ENCODE measurements at places on chromosomes 3 and 15.

DNA sequence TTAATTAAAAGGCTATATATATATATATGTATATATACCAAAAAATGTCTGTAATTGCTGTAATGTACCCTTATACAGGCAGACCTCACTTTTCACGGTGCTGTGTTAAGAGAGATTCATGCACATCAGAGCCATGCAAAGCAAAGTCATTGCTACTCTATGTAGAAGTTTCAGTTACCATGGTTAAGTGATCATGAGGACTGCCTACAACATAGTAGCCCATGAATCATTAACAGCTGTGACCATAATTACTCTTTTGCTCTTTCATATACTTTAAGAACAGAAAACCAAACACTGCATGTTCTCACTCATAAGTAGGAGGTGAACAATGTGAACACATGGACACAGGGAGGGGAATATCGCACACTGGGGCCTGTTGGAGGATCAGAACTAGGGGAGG, 225.3 kb upstream of the EPHA3 start:
- no peak for DNase-seq

DNA sequence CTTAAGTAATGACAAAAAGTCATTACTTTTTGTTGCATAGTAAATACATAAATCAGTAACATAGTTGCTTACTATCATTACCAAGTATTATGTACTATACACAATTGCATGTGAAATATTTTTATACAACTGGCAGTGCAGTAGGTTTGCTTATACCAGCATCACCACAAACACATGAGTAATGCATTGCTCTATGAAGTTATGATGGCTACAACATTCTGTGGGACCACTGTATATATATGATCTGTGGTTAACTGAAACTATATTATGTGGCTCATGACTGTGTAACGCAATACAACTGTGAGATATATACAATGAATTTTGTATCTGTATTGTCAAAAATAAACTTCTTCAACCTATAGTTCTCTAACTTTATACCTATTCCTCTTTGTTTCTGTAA, 113.7 kb upstream of the RBMS3 start:
- no peak for DNase-seq

DNA sequence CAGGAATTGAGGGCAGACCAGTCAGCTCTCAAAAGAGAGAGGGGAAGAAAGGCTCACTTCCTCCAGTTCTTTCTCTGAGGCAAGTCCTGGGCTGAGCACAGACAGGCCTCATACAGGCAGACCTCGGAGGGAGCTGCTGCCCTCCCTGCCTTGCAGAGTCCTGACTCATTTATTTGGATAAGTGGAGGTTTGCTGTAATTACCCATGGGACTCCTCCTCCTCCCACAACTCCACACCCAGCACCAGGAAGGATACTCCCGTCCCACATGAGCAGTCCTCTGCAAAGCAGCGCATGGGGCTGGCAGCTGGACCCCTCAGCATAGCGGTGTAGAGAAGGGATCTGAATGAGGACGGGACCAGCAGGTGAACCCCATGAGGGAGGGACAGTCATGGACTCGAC, 13.4 kb upstream of the SCN10A start:
- DNase-seq = no peak

DNA sequence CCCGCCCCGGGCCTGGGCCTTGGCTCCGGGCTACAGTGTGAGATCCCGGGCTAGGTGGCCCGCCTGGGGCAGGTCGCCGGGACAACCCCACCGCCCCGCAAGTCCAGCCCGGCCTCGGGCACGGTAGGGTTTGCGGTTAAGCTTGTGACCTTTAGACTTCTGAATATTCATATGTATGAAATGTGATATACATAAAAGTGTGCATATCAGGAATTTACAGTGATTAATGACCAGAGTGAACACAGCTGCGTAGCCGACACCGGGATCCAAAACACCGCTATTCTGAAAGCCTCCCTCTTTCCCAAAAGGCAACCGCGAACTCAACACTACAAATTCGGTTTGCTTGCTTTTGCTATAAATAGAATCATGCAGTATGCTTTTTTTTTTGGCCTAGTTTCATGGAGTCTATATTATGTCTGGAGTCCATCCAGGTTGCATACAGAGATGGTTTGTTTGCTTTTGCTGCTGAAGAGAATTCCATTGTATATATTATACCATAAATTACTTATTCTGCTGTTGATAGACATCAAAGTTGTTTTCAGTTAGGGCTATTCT, 636 bp upstream of the SNRPA1 start:
- DNase-seq = no peak

DNA sequence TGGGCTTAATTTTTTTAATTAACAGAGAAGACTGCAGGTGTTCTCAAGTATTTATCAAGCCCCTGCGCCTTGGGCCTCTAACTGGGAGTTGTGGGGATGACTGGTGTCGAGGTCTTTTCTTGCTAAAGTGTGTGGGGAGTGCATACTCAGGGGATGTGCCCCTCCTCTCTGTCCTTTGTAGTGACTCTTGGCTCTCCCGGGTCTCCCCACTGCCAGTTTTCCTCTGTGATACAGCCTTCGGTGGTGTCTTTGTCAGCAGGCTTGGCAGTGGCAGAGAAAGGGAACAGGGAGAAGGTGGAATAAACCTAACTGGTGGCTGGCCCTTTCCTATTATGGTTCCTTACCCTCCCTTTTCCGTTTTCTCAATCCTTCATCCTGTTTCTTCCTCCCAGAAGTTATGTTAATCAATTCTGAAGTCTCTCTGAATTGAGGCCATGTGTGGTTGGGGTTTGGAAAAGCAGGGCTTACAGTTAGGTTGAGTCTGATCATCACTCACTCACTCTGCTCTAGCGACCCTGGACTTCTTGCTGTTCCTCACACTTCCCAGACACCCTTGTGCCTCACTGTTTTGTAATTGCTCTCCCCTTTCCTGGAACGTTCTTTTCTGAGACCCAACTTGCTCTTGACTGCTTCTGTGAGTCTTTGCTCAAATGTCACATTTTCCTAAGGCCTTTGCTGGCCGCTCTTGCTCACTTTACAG, 158.1 kb downstream of the PTPRG start:
- DNase-seq = no peak

DNA sequence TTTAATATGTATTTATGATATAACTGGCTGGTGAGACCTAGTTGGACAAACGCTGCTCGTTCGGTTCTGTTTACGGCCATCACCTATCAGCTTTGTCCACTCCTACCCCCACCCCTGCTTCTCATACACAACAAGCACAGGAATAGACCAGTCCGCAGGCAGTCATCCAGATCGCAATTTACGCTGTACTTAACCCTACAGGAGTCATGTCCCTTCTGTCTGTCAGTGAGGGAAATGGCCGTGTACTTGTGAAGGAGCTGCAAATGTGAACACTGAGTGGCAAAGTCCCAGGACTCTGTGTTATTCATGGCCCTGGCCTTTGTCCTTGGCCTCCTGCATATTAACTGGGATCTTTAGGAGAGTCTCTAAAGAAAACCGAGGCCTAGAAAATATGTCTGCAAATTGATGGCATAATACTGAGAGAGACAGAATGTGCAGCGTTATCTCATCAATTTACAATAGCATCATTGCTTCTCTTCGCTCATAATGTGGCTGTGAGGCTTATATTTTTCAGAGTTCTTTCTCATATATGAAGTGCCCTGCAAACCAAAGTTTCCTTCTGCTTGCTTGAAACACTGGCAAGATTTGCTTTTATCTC, 7.2 kb upstream of the ABHD10 start:
- DNase-seq = no peak

GRCh38 chr3:192215-192929, 4.2 kb upstream of the CHL1 start:
- peak; percentile 73 for DNase-seq

DNA sequence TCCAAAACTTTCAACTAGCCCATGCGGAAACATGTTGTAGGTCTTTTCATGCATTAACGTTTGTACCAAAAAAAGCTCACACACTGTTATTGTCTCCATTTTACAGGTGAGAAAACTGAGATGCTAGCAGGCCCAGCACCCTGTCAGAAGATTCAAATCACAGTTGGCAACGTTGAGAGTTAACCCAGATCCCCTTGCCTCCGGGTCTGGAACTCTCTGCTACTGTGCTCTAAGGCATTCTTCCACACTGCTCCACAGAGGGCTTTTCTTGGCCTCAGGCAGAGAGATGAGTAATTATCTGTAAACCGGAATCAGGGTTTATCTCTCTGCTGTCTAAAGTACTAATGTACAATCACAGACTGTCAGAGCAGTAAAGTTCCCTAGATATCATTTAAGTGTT, 186.0 kb upstream of the LPP start:
- no peak for DNase-seq

GRCh38 chr3:43180027-43180426, 74.1 kb upstream of the POMGNT2 start:
- peak; percentile 47 for DNase-seq
